Hypothalamus (tissue), 51 donors: ENCODE measurements at places on chromosomes 3 and 15.
A peak's percentile ranks its signal among the peaks of the same experiment; 100 is the strongest.

DNA sequence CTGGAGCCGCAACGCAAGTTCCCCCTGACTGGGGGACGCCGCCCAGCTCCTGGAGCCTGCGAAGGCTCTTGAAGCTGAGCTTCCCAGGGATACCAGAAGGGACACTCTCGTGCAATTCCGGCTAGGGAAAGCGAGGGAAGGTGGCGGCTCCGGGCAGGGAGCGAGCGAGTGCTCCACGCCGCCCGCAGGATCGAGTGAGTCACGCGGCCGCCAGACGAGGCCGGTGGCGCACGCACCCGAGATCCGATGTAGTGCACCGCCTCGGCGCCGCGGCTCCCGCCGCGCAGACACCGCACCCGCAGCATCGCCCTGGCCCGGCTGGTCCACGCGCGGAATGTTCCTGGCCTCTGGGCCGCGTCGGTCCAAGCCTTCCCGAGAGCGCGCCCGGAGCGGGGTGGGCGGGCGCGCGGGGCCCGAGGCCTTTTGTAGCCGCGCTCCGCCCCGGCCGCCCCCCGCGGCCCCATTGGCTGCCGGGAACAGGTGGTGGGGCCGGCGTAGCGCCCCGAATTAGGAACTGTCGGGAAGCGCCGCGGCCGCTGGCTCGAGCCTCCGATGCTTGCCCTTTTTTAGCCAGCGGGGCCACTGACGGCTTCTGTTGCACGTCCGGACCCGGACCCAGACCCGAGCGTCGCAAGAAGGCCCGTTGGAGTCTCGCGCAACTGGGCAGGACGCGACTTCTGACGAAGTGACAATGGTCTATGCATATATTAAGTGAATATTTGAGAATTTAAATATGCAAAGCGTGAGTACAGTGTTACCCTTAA, at the start of gene GATM:
Gene GATM (minus strand): TSS at position 396 of the 764 bp plus-strand sequence. CDS start 91 bp downstream, at position 305.
- peak; percentile 81 for DNase-seq

GRCh38 chr15:60212536-60212935, 185.2 kb downstream of the ANXA2 start:
- no peak for DNase-seq

DNA sequence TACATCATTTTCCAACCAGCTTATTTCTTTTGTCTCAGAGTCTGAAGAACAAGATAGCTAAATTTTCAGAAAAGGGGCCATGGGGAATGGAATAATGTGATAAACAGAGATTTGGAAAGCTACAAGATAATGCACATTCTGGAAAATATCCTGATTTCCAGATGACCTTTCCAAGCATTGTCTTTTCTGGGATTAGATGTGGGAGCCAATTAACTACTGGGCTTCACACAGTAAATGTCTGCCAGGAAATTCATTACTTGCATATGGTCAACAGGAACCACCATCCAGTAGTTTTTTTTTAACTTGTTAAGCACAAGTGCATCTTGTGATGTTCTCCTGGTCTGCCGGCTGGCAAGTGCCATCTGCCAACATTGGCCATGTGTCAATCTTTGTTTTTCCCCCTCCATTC, 131.1 kb upstream of the BFSP2 start:
- no peak for DNase-seq

DNA sequence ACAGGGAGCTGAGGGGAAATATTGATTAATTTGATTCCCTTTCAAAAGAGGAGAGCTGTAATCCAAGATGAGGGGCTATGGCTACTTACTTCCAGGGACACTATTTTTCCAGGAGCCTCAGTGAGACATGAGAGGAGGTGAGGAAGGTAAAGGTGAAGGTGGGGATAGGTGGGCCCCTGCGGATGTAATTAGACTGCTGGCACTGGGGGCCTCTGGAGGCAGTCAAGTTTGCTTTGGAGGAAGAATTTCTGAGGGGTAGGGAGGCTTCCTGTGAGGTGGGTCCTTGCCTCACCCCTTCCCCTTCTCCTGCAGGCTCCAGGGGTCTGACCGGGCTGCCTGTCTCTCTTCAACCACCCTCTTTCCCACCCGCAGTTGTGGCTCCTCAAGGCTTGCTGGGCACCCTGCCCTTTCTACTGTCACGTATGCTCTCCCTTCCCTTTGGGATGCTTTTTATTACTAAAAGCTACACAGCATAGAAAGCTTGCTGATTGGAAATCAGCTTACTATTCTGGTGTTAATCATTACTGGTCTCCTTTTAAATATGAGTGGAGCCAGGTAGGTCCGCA, 22.5 kb downstream of the GASK1A start:
- DNase-seq, result no peak

GRCh38 chr3:64375737-64376136, 150.5 kb upstream of the PRICKLE2 start:
- DNase-seq, result no peak
